ENCODE measurements at places on chromosomes 12 and 14. TPM values are rescaled to one million over a fixed set of nuclear protein-coding genes. Genes with fewer than 3 reads are reported as not detected.

DNA sequence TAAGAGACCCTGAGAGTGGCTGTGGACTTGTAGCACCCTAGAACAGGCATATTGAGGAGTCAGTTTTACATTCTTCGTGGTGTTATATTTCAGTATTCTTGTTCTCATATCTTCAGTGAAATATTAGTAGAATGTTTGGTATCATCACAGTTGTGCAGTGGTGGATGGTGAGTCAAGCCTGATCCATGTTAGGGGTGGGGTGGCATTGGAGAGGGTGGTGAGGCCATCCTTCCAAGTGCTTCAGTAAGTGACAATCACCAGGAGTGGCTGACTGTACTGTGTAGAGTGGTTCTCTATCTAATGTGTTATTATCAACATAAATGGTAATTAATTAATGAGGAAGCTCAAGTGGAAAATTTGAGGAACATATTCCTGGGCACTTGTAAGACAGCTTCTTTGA lies 197.7 kb upstream of the SLC16A7 start:
- DNase-seq, result no peak

GRCh38 chr12:98275131-98275475 lies 240.3 kb upstream of the TMPO start:
- no peak for DNase-seq

DNA sequence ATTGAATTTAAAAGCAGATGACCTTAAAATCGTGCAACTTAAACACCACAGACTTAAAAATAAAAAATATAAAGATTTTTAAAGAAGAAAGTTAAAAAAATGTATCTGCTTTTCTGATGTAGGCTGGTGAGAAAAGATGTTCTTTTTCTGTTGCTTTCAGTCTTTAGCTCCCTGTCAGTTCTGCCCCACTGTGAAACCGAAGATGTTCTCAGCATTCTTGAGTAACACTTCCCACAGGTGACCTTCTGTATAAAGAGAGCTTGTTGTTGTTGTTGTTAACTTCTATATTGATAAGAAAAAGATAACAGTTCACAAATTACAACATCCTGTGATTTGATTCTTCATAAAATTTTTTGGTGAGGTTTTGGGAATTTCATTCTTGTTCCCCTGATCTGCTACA lies 377.9 kb upstream of the RGS6 start:
- DNase-seq, result no peak

DNA sequence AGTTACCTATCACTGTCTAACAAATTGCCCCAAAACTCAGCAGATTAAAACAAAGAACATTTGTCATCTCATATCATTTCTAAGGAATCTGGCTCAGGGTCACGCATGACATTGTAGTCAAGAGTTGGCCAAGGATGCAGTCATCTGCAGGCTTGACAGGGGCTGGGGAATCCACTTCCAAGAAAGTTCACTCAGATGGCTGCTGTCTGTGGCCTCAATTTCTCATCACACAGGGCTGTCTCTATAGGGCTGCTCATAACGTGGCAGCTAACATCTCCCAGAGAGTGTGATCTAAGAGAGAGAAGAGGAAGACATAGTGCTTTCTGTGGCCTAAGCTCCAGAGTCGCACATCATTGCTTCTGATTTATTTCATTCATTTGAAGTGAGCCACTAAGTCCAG lies 17.0 kb upstream of the IL22 start:
- no peak for DNase-seq

DNA sequence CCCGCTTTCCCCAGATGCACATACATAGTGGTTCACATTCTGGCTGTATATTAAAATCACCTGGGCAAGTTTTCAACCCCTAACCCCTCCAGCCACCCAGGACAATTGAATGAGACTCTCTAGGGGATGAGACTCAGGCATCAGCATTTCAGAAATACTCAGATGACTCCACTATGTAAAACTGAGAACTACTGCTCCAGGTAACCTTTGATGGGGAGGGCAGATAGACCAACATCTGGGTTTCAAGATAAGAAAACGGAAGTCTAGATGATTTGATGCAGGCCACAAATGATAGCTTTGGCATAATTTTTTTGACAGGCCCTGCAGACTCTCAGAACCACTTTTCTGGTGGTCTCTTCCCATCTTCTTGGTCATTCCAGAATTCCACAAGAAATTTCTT lies 341.1 kb downstream of the EMP1 start:
- DNase-seq, result no peak

GRCh38 chr12:27583057-27583797 lies 59.2 kb downstream of the PPFIBP1 start:
- DNase-seq, result no peak

- DNase-seq, result peak; percentile 98
Measured at GRCh38 chr12:47736877-47737676, 11.8 kb upstream of the ENDOU start.

- no peak for DNase-seq
Measured at GRCh38 chr12:71954083-71954778, 15.6 kb downstream of the TPH2 start.

GRCh38 chr14:34003691-34004090 lies 52.8 kb upstream of the EGLN3 start:
- DNase-seq, result no peak

DNA sequence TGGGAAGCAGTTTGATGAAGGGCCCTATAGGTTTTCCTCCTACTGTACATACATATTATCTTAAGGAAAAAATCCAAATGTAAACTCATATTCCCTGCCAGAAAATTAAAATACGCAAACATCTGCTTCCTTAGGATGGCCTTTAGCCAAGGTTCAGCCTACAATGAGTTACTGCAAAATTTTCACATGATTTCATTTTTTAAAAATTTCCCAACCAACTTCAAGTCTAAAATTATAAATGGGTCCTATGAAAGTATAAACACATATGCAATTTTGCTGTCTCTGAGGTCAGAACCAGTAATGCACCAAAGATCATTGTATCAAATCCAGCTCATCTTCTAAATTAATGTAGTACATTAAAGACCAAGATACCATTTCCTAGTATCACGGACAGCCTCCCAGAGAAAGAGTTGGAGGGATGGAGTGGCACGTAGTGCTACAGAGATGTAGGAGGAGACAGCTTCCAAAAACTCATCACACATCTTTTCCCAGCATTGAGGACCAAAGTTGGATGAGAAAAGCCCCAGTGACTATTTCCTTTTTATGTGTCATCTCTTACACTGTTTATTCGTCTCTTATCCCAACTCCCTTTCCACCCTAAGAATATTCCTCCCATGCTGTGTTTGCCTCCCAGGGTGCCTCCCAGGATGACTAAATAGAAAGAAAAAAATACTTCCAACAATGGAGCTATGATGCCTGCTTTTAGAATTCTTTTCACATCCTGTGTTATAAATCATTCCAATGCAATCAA lies 92.3 kb upstream of the SLCO1C1 start:
- no peak for DNase-seq

DNA sequence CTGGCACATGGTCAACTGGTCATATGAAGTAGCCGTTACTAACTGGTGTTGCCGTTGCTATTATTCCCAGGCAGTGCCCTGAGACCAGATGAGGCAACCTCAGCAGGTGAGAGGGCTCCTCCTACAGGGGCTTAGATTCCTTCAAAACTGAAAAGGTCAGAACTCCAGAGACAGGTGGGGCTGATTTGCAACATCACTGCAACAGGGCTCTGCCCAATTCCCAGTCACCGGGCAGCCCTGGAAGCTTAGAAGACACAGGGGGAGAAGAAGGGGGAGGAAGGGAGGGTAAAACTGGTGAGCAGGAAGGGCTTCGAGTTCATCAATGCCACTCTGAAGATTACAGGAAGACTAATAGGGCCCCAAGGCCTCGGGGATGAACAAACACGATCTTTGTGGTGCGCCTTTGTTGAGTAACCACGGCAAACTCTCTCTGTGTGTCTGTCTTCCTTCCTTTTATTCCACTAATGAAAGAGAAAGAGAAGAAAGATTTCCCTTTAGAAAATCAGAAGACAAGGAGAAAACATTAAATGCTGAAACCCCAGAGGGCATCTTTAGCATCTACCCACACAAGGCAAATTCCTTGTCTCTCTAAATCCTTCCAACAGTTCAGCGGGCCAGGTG lies 749.1 kb upstream of the TBX3 start:
- no peak for DNase-seq

GRCh38 chr12:6493497-6494257 lies at the start of gene NCAPD2:
NCAPD2 (plus strand) TSS chr12:6494102; CDS start chr12:6495099, 997 bp downstream.
- DNase-seq, result peak; percentile 95

- no peak for DNase-seq
Measured at GRCh38 chr12:125143491-125143890, 78.3 kb downstream of the AACS start.

- DNase-seq, result no peak
Measured at GRCh38 chr14:32669391-32669790, 269.3 kb upstream of the NPAS3 start.

DNA sequence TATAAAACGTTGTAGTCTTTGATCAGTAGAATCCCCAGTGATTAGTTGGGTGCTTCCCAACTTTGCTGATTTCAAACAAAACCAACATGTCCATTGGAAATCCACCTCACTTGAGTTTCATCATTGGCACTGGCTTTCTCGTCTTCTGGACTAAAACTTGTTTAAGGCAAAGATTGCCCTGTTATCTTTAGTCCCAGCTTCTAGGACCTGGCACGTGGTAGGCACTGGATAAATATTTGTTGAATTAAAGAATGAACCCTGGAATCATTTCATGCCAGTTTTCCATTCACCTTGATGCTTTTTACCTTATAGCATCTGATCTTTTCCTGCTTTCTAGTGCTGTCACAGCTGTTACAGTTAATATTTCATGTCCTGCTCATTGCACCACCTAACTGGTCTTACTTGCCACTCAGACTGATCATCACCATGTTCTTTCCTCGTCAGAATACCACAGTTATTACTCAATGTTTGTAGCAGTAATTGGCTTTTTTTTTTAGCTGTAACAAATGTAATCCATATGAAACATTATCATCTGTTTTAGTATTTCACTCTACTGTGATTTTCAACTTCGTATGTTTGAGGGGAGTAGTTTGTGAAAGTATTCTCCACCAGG lies 7.3 kb upstream of the C12orf50 start:
- no peak for DNase-seq

- DNase-seq, result no peak
Measured at GRCh38 chr12:84804691-84805473, 107.7 kb downstream of the SLC6A15 start.

DNA sequence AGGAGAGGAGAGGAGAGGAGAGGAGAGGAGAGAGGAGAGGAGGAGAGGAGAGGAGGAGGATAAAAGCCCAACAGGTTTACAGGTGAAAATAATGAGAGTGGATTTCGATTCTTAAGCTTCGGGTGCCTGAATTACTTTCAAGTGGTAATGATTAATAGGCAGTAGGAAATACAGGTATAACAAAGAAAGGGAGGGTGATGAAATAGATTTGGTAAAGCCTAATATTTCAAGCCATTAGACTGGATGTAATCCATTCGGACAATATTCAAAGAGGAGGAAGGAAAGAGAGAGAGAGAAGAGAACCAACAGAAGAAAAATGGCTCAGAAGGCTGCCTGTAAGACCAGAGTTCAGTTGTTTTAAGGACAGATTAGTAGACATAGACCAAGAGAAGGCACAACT lies 76.6 kb downstream of the RASSF9 start:
- DNase-seq, result no peak

GRCh38 chr14:58026967-58027366 lies 125.0 kb downstream of the ARMH4 start:
- no peak for DNase-seq

DNA sequence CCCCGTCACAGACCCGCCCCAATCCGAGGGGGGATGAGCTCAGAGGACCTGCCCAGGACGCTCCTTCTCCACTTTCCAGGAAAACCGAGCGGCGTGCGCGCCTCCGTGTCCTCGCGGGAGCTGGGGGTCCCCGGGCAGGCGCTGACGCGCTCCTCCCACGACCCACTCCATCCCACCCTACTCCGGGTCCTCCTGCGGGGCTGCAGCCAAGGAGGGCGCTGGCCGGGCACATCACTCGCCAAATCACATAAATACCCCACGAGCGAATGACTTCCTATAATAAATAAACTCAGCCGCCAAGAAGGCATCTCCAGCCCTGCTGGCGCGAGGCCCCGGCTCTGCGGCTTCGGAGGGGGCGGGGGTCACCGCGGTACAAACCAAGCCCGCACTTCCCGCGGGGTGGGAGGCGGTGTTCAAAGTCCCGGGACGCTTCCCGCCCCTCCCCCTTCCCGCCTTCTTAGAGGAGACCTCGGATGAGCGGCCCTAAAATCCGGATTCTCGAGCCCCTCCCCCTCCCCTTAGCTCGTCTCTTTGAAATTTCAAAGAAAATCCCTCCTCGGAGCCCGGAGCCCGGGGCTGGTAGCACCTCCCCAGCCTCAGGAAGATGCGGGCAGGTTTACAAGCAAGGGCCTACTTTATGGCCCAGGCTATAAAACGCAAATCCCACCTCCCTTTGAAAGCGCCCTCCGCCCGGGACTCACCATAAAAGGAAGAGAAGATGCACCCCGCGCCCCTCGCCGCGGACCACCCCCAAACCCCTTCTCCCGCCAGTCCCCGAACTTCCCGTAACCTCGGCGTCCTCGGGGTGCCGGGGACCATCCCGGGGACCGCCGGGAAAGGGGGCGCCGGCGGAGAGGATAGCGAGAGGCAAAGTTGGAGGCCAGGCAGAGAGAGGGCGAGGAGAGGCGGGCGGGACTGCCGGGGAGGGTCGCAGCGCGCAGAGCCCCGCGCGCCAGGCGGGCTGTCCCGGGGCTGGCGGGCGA lies 712 bp upstream of the FZD10 start:
- DNase-seq, result peak; percentile 74

DNA sequence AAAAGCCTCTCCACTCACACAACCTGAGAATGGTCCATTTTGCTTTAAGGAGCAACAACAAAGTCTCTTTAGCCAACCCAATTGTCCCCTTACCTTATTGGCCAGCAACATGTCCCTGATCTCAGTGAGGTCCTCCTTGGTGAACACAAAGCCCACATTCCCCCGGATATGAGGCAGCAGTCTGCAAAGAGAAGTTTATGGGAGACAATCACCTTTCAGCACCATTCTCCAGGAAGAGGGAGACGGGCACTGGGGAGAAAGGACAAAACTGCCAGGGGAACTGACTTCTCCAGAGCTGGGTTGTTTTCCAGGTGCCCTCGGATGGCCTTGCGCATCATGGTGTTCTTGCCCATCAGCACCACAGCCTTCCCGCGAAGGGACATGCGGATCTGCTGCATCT lies 1.9 kb downstream of the RPLP0 start:
- no peak for DNase-seq

DNA sequence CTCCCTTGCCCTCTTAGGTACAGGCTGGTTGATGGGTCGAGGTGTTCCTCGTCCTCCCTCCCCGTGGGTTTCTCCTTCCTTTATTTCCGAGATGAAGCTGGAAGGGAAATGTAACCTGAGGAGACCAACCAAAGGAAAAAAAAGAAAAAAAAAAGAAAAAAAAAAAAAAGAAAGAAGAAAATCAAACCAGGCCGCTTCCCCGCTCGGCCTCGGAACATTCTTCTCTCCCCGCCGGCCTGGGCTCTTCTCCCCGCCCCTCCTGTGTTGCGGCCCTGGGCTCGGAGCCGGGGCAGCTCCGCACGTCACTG lies 1.6 kb upstream of the NFATC4 start:
- no peak for DNase-seq

The DCN gene
- 2,614 TPM for total RNA-seq

The AEBP2 gene
- 53.8 TPM for total RNA-seq

The MTRFR gene
- 21.2 TPM for total RNA-seq

The RGS6 gene
- 2.9 TPM for total RNA-seq

The NOVA1 gene
- 3.9 TPM for total RNA-seq

The LMNTD1 gene
- total RNA-seq, result 0.56 TPM

The P3H3 gene
- 73.0 TPM for total RNA-seq

Measured in ovary (tissue), 10 donors.